ENCODE measurements at places on chromosomes 5 and 9.

- DNase-seq, result no peak
Observed at GRCh38 chr5:4802044-4802443, 338.1 kb upstream of the ADAMTS16 start.

GRCh38 chr5:162852134-162852533 is 585.3 kb upstream of the CCNG1 start:
- no peak for DNase-seq

DNA sequence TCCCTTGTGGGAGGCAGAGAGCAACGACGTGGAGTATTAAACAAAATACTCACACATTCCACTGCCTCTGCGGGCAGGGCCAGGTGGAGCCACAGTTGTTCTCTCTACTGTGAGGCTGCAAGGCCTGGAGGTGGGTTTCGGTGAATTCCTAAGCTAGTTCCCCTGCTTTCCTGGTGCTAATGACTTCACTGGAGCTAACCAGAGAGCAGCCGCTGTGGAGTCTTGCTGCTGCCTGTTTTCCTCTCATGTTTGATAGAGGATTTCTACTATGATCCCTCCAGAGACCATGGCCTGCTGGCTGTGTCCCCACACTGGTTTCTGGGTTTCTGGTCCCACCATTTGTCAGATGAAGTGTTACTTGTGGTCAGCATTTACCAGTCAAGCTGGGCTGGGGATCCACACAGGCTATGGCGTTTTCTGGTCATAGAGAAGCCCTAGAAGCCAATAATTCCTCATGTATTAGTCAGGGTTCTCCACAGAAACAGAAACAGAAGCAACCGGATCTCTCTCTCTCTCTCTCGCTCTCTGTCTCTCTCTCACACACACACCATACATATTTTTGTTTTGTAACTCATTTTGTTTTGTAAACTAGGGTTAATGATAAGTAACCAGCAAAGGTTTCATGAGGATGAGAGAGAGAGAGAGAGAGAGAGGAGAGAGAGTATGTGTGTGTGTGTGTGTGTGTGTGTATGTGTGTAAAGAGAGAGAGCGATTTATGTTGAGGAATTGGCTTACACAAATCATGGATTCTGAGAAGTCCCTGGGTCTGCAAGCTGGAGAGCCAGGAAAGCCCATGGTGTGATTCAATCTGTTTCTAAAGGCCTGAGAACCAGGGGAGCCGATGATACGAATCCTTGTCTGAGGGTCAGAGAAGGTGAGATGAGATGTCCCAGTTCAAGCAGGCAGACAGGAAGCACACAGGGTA is 403.0 kb downstream of the GADD45G start:
- no peak for DNase-seq

GRCh38 chr5:3131161-3131560 is 379.7 kb upstream of the IRX2 start:
- no peak for DNase-seq

DNA sequence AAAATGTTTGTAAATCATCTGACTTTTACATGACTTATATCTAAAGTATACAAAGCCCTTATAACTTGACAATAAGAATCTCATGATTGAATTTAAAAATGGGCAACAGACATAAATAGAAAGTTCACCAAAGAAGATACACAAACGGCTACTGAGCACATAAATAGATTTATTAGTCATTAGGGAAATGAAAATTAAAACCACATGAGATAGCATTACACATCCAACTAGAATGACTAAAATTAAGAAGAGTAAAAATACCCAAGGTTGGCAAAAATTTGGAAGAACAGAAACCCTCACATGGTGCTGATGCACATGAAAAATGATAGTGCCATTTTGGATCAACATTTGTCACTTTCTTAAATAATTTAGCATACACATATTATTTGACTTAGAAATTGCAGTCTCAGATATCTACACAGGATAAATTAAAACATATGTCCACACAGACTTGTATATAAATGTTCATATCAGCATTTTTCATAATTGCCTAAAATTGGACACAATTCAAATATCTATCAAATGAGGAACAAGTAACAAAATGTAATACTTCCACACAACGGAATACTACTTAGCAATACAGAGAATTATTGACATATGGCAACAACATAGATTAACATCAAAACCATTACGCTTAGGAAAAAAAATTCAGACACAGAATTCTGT is 359.1 kb upstream of the DAB2 start:
- no peak for DNase-seq
